Activated CD4-positive, alpha-beta T cell treated with anti-CD3 and anti-CD28 coated beads, Interleukin-2, amount 50 U/mL, for 4 hours (primary cell): ENCODE measurements at places on chromosomes 11 and 22.
A peak's percentile ranks its signal among the peaks of the same experiment; 100 is the strongest.

- DNase-seq: no peak
These were observed 4.1 kb upstream of the NNMT start for GRCh38 chr11:114291842-114292680.

DNA sequence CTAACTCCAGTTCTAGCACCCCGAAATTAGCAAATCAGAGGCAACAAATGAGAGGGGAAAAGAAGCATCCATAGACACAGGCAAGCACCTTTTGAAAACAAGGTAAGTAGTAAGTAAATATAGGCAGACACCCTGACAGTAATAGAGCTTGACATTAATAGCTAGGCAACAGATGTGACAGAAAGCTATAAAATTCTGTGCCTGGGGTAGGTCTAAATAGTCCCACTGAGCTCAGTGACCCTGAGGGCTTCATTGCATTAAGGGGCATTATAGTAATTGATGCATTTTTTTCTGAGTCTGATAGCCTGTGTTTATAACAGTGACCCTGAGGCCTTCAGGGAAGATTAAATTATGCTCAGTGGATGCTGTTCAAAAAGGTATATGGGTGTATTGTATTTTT lies 197.1 kb downstream of the HIPK3 start:
- no peak for DNase-seq

GRCh38 chr11:62556108-62556874 lies 9.7 kb upstream of the AHNAK start:
- peak; percentile 59 for DNase-seq

GRCh38 chr22:41982865-41983264 lies 13.6 kb downstream of the SEPTIN3 start:
- no peak for DNase-seq

DNA sequence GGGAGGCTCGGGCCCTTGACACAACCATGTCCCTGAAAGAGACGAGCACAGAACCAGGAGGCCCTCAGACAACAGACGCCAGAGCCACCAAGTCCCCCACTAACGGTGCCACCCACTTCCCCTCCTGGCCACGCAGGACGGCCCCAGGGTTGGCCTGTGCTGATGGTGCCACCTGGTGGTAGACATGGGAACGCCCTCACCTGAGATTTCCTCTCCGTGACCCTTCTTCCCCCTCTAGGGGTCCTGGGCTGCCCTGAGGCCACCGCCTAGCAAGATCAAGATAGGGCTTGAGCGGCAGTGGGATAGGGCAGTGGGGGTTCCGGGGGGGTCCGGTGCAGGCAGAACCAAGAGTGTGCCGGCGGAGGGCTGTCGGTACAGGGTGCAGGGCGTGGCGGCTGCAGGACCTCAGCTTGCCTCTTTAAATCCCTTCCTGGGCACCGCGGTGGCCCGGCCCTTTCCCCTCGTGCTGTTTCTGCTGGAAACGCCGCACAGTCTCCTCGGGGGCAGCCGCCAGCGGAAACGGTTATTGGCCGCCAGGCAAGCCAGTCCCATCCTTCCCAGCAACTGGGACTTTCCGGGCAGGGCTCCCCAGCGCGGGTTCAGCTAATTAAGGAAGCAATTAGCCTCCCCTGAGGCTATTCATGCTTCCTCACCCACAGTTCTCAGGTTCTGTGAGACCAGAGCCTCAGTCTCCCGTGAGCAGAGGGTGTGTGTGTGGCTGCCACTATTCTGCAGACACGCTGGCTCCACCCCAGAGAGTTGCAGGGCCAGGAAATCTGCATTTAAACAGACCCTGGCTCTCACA lies 5.5 kb upstream of the NFAM1 start:
- DNase-seq: peak; percentile 80

DNA sequence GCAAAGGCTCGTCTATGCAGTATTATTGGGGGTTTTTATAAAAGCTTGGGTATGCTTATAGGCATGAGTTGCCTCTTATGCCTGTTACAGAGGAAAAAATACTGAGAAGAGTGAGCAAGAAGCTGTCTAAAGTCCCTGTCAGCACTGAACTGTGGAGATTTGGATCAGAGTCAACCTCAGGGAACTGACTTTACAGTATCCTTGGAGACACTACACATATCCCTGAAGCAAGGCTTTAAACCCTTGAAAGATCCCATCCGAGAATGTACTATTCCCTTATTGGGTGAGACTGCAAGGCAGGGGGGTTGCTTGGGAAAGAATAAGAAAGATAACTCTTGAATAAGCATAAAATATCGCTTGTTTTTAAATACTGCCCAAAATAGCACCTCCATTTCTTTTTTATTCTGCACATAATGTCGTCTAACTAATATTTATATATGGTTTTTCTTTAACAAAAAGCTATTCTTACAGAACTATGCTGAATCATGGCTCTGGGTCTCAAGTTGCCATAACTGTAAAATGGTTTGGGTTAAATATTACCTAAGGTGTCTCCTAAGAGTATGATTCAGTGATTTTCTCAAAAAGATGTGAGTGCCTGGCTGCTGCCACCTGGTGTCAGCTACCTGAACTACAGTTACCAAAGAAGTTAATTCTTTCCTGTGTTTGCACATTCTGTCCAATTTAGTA lies 1062.8 kb downstream of the DLG2 start:
- no peak for DNase-seq

GRCh38 chr22:30804626-30805025 lies 110.0 kb downstream of the OSBP2 start:
- DNase-seq: no peak

- no peak for DNase-seq
These were observed 60.1 kb downstream of the DCUN1D5 start for GRCh38 chr11:103031834-103032233.

DNA sequence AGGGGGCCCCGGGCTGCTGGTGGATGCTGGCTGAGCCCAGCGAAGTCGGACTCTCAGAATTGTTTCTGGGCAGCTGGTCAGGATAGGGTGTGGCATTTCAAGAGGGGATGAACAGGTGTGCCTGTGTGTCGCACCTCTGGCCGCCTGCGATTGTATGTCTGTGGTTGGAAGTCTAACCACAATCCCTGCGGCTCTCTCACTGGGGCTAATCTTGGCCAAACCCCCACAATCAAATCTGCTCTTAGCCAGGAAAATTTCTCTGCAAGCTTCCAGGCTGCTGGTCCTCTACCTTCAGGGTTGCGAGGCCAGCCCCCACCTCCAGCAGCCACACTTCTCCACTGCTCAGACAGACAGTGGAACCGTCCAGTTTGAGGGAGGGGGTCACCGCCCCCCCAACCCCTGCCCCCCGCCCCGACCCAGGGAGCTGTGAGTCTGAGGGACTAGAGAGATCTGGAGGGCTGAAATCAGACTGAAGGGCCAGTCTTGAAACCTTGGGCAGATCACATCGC lies 953 bp downstream of the ATG16L2 start:
- no peak for DNase-seq

DNA sequence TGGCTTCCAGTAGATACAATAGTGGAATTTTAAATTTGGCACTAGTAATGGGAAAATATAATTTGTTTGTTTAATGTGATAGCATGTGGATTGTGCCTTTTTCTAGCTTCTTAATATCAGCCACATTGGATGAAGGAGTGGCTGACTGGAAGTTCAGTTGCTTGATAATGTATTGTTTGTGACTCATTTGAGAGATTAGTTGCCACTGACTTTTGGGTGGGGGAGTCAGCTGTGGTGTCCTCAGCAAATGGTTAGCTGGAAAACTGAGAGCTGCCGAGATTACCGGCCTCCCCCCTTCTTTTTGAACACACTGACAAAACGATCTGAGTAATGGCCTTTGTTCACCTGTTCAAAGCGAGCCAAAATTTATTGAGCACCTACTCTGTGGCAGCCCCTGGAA lies 5.5 kb downstream of the JAM3 start:
- no peak for DNase-seq

DNA sequence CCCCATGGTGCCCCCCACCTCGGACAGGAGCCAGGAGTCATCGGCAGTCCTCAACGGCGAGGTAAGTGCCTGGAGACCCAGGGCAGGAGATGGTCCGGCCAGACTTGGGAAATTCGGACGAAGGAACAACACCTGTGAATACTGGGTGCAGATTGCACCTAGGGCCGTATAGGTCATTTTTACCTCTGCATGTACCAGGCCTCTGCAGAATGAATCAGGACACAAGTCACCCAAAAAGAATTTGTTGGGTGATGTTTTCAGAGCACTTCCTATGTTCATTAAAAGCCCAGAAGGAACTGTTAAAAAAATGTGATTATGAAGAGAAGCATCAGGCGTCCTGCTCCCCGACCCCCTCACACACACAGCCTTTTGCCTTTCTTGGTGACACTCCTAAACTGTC lies 93.9 kb downstream of the C11orf91 start:
- DNase-seq: no peak

GRCh38 chr11:26062660-26063059 lies 269.3 kb upstream of the ANO3 start:
- no peak for DNase-seq
